ENCODE measurements at places on chromosomes 12 and 14.
A peak's percentile ranks its signal among the peaks of the same experiment; 100 is the strongest.

DNA sequence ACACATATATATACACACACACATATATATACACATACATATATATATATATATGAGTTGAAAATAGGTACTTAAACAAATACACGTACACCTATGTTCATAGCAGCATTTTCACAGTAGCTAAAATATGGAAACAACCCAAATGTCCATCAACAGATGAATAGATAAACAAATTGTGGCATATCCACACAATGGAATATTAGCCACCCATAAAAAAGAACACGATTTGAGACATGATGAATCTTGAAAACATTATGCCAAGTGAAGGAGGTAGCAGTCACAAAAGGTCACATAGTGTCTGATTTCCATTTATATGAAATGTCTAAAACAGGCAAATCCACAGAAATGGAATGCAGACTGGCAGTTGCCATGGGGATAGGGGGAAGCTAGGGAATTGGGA is 276.3 kb downstream of the KSR2 start:
- DNase-seq: no peak

GRCh38 chr12:44775901-44776300 is 100.2 kb downstream of the NELL2 start:
- no peak for DNase-seq

GRCh38 chr14:61611880-61612630 is 83.3 kb upstream of the HIF1A start:
- DNase-seq: no peak

GRCh38 chr12:77337362-77337761 is 272.0 kb upstream of the E2F7 start:
- DNase-seq: no peak

DNA sequence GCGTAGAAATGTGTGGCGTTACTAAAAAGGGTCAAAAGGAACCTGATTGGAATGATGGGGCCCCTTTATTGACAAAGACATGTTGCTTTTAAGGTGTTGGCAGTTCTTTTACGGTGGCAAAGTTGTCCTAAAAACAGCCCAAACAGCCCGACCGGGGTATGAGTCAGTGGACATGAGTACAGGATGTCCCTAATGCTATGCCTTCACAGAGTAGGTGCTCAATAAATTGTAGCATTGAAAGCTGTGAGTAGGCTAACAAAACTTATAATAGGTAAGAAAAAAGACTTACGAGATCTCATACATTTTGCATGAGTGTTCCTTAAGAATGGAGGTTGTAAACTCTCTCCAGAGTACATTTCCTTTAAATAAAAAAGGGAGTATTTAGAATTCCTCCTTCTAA is 2.6 kb downstream of the ELK3 start:
- no peak for DNase-seq

GRCh38 chr12:68334132-68334531 is 2.0 kb upstream of the MDM1 start:
- peak; percentile 12 for DNase-seq

GRCh38 chr12:68344126-68344525 is 12.0 kb upstream of the MDM1 start:
- no peak for DNase-seq

DNA sequence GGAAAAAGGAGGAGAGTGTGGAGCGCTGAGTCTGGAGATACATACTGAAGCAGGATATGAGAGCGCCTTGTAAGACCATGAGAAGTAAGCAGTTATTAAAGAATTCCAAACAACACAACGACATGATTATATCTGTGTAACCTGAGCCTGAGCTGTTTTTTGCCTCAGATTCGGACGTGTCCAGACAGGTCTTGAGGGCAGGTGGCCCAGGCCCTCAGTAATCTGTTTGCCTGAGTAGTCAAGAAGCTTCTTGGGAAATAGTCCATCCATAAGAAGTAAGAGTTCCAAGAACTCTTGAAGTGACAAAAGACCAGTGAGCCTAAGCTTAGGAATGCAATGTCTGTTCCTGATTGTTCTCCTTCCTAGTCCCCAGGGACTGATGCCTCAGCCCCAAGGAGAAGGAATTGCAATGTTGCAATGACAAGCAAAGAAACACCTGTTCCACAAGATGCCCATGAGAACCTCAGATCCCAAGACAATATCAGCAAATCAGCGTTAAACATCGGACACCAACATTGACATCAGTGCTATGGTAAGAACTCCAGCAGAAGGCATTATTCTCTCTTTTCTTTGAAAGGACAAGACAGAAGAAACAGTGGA is 34.7 kb upstream of the ADAMTS20 start:
- DNase-seq: no peak

DNA sequence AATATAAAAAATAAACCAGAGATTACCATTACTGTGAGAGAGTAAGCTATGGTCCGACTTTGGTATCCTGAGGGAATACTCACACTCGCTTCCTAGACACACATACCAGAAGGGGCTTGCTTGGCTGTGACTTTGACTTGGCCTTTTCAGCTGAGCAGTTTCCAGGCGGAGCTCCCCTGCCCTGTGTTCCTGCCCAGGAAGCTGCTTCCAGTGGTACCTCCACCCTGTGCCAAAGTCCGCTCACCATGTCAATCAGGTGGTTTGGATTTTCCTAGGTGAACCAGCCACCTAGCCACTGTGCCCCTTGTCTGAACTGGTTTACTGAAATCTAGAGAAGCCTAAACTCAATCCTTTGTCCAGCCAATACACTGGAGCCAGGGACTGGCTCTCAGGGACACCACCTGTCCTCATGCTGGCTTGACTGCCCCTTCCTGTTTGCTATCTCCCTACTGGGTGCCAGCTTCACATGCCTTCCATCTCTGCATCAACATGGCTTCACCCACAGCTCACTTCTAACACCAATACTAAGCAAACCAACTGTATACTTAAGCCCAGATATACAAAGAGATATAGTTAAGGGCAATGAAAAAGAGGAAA is 28.6 kb downstream of the MAX start:
- peak; percentile 35 for DNase-seq

DNA sequence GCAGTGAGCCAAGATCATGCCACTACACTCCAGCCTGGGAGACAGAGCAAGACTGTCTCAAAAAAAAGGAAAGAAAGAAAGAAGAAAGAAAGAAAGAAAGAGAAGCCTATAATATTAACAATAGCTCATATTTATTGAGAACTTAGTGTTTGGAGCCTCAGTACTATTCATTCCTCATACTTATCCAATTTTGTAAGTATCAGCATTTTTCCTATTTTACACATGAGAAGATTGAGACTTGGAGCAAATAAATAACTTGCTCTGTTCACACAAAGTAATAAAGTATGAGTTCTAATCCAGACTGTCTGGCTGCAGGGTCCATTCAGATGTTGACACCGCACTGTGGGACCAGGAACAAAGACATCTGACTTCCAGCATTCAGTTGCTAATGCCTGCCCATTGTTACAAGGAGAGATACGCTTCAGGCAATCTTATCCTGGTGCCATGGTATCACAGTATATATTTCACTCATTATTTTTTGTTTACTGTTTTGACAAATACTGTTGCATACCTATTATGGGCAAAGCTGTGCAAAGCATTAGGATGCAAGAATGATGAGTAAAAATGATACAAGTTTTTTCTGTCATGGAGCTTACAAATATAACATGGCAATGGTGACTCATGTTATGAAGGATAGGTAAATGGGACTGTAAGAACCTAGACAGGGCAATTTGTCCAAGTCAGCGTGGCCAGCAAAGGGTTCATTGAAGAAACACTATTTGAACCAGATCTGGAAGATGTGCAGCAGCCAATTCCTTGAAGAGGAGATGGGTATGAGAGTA is 21.4 kb upstream of the TMTC2 start:
- no peak for DNase-seq

DNA sequence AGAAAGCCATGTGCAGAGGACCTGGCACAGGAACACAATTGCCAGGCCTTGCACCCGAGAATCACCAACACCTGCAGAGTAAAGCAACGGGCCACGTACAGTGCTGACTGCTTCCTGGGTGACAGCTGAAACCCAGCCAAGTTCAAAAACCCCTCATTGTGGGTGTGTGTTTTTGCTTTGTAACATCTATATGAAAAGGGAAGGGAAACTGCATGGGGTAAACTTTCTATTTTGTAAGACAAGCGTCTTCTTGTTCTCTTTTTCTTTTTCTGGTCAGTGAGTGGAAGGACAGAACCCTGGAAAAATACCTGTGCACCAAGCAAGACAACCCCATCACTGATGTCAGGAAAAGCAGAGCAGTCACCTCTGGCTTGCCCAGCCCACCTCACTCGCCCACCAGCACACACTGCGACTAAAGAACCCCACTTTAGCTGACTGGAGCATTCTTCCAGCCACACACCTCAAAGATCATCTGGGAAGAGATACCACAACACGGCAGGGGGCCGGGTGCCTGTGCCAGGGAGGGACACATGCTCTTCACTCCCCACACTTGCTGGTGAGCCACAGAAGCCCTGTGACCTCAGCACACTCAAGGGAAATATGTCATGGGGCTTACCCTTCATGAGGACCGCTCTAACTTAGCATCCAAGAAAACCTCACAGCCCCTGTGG is 172.3 kb downstream of the NDUFA12 start:
- no peak for DNase-seq

GRCh38 chr12:64088431-64089349 is 133.4 kb downstream of the KICS2 start:
- DNase-seq: peak; percentile 95

DNA sequence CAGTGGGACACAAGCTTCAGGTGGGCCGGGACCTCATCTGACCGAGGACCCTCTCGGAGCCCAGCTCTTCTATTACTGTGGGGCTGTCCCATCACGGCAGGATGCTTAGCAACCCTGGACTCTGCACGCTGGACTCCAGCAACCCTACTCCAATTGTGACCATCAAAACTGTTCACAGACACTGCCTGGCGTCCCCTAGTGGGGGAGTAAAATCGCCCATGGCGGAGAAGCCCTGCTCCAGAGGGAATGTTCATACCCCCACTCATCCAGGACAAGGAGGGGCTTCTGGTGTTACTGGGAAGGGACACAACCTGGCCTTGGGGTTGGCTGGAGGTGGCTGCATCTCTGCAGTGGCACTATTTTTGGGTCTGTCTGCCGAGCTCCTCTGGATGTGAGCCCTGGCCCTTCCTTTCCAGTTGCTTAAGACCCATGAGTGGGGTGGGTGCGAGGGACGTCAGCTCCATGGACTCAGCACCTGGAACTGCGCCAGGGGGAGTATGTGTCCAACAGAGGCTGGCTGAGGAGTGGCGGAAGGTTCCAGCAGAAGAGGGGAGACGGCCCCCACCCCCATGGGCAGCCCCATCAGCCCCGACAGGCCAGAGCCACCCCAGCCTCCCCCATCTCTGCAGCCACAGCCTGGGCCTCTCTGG is 103.8 kb downstream of the RFLNA start:
- DNase-seq: no peak

- DNase-seq: no peak
Measured at GRCh38 chr12:108699955-108700563, 31.3 kb downstream of the CORO1C start.

DNA sequence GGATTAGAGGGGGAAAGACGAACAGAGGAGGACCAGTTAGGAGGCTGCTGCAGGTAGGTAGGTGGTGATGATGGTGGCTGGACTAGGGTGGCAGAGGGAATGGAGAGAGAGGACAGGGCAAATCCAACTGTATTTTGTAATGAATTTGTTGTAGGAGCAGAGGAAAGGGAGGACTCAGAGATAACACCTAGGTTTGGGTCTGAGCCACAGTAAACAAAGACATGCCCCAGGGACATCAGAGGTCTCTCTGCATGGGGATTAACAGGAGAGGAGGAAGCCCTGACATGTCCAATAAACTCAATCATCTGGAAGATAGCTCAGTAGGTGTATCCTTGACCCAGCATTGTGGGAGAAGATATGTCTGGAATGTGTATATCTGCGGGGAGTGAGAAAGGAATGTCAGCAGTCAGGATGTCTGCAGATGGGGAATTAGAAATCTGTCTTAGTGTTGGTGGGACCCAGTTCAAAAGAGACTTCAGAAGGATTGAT is 4.7 kb upstream of the SLC48A1 start:
- DNase-seq: peak; percentile 92

DNA sequence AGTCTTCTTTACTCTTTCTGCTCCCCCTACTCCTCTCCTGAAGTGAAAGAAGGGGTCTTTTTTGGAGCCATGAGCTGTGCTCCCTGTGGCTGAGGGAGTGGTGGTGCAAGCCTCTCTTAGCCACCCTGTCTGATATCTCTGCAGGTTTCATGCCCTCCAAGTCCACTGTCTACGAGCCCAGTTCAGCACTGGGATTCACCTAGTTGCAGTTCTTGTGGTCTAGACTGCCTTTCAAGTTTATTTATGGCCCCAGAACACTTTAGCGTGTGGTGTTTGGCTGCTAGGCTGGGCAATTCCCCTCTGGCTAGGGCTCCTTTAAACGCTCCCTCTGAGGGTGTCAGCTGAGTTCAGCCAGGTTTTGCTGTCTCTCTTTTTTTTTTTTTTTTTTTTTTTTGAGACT is 908.6 kb downstream of the TRHDE start:
- DNase-seq: no peak

GRCh38 chr12:92028441-92028709 is 117.3 kb downstream of the BTG1 start:
- no peak for DNase-seq

GRCh38 chr12:117875744-117876435 is 92.9 kb downstream of the KSR2 start:
- DNase-seq: no peak

- DNase-seq: peak; percentile 60
Measured at GRCh38 chr14:73759183-73759713, 45.1 kb upstream of the PNMA1 start.

DNA sequence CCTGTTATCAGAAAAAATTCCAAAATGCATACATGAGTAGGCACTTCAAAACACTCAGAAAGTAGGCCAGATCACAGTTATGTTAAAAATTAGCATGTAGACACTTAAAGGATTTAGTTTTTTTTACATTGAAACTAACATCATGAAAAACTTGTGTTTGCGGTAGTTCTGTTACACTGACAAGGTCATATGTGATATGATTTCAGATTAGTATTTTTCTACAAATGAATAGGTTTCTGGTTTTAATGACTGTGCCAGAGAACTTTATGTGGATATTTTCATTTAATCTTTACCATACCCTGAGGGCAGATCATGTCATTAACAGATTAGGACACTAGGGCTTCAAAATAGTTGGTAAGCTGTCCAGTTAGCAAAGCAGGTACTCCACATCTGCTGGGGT is 20.7 kb downstream of the YARS2 start:
- no peak for DNase-seq

DNA sequence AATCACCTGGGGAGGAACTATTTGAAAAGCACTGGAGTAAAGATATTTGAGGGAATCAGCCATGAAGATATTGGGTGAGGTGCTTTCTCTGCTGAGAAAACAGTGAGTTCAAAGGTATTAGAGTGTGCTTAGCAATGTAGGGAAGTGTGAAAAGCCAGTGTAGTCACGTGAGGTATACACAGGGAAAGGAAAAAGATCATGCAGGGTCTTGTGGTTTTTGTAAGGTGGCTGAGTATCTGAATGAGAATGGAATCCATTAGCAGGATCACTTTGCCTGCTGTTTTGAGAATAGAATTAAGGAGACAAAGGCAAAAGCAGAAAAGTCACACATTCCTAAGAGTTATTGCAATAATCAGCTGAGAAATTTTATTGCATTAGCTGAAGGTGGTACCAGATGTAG is 193.0 kb downstream of the PIK3C2G start:
- no peak for DNase-seq

GRCh38 chr12:106090591-106091445 is 47.9 kb downstream of the NUAK1 start:
- no peak for DNase-seq

GRCh38 chr12:52903285-52903854 is 1.5 kb downstream of the KRT8 start:
- peak; percentile 54 for DNase-seq

- no peak for DNase-seq
Measured at GRCh38 chr12:95962222-95962621, 19.1 kb downstream of the AMDHD1 start.

- peak; percentile 13 for DNase-seq
Measured at GRCh38 chr14:88342980-88343379, 19.9 kb upstream of the KCNK10 start.

GRCh38 chr14:64691376-64691775 is 12.8 kb upstream of the PLEKHG3 start:
- DNase-seq: no peak

Measured in SW480 (cell line).